A549 treated with Mapracorat at 1 μM for 4 hours (cell line): ENCODE measurements at places on chromosomes 3 and 15. TPM values are rescaled to one million over a fixed set of nuclear protein-coding genes. Genes with fewer than 3 reads are reported as not detected.

The CHRM5 gene
- 0.03 to 0.04 TPM in 2 of 5 replicates, not detected in the others for total RNA-seq

The CCDC174 gene
- 12.5 to 15.8 TPM (median 15.3 TPM) in 5 replicates for total RNA-seq

The SLC38A3 gene
- total RNA-seq = 0.08 to 0.22 TPM (median 0.16 TPM) in 3 of 5 replicates, not detected in the others

The ACTC1 gene
- total RNA-seq = 0.17 to 0.50 TPM (median 0.20 TPM) in 5 replicates

The RTP3 gene
- not detected in 5 replicates for total RNA-seq

The CHCHD4 gene
- total RNA-seq = 35.7 to 40.5 TPM (median 39.0 TPM) in 5 replicates

The TGM4 gene
- total RNA-seq = 0.07 to 0.30 TPM (median 0.14 TPM) in 5 replicates

The FBXO40 gene
- not detected in 5 replicates for total RNA-seq
